Activated naive CD4-positive, alpha-beta T cell (primary cell): ENCODE measurements at places on chromosomes 11 and 22.

- DNase-seq, result no peak
Measured at GRCh38 chr11:78359921-78360320, 57.7 kb downstream of the GAB2 start.

DNA sequence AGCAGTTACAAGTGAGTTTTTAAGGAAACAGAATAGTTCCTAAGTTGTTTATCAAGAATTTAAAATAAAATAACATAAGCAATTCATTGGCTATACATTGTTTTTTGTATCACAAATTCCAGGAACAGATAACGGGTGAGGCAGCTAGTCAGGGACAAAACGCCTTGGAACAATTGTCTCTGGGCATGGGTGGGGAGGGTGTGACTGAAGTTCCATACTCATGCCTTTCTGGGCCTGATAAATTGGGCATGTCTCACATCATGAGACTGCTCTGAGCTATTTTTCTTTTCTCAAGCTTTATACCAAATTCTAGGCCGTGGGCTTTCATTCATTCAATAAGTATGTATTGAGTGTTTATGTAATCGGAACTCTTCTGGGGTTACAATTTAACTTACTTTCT lies 21.6 kb downstream of the FOLR3 start:
- DNase-seq, result no peak

- no peak for DNase-seq
Measured at GRCh38 chr11:35623621-35624168, 5.4 kb downstream of the FJX1 start.

DNA sequence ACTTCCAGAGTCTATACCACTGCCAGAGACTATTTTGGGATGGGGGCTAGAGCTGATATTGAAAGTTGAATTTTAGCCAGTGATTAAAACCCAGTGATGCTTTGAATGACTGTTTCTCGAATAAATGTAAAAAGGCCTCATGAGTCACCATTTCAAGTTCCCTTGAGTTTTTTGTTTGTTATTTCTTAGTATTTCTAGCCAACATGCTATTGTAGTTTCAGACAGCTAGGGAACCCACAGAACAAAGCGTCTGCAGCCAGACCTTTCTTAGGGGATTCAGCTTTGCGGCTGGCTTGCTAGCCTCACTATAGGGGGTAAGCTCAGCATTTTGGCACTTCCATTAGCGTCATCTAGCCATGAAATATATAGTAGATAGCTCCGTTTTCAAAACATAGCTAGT lies 66.5 kb downstream of the DBX1 start:
- DNase-seq, result no peak

DNA sequence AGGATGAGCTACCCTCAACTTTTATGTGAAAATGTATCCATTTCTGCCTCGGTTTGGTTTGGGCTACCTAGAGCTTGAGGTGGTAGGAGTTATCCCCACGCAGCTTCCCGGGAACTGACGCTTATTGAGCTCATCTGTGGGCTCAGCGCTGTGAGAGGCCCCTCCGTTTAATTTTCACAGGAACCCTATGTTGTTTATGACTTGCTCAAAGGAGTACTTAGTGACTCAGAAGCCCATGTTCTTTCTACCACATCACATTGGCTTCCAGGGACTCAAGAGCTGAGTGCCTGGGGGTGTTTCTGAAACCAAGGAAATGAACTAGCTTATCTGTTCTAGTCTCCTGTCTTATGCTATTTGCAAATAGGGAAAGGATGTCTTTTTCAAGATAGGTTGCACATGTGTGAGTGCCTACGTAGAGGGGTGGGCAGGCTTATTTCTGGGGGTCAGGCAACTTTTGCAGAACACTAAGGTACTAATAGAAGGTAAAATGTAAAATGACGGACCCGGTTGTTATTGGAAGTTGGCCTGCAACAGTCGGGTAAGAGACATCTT lies 40.5 kb downstream of the MICAL2 start:
- no peak for DNase-seq

DNA sequence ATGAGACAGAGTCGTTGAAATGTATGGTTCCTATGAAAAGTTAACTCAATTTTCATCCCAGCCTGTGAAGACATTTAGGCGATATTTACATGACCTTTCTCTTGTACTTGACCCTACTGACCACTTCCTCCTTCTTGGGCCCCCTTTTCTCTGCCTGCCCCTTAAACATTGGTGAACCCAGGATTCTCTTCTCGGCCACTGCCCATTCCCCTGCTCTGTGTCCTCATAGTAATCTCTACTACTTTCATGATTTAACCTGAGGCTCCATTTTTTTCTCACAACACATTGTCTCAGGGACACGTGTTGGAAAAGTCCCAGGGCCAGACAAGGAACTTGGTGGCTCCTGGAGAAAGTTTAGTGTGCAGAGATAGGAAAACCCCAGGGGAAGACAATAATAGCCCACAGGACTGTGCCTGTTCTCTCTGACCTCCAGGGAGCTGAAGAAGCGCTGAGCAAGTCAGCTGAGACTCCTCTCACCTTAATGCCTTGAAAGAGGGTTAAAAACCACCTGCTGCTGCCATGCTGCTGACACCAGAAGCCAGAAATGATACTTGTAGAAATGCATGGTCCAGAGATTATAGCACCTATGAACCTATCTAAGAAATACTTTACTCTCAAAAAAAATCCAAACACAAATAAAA lies 42.5 kb upstream of the SPATA19 start:
- DNase-seq, result no peak

GRCh38 chr22:48942698-48943566 lies 884.7 kb downstream of the BRD1 start:
- DNase-seq, result no peak

- DNase-seq, result no peak
Measured at GRCh38 chr22:20280866-20281265, 12.7 kb upstream of the RTN4R start.

GRCh38 chr22:26616650-26617049 lies 1.2 kb downstream of the CRYBB1 start:
- no peak for DNase-seq

DNA sequence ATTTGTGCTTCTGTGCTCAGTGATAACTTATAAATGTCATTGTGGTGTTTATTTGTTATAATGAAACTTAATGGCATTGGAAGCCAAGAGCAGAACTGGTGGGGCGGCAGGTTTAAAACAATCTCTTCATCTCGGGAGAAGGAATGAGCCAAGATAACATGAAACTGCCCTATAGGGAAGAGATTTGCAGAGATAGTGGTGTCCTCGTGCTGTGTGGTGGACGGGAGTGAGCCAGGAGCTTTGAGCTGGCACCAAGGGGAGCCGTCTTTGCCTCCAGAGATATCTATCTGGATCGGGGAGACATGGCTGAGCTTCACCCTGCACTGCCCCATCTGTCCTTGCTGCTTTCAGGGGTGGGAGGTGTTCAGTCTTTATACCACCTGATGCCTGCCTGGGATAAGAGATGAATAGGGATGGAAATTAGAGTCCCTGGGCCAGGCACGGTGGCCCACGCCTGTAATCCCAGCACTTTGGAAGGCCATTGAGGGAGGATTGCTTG lies 189.6 kb downstream of the ST3GAL4 start:
- no peak for DNase-seq

GRCh38 chr11:117498791-117499190 lies 171.1 kb downstream of the CEP164 start:
- no peak for DNase-seq

DNA sequence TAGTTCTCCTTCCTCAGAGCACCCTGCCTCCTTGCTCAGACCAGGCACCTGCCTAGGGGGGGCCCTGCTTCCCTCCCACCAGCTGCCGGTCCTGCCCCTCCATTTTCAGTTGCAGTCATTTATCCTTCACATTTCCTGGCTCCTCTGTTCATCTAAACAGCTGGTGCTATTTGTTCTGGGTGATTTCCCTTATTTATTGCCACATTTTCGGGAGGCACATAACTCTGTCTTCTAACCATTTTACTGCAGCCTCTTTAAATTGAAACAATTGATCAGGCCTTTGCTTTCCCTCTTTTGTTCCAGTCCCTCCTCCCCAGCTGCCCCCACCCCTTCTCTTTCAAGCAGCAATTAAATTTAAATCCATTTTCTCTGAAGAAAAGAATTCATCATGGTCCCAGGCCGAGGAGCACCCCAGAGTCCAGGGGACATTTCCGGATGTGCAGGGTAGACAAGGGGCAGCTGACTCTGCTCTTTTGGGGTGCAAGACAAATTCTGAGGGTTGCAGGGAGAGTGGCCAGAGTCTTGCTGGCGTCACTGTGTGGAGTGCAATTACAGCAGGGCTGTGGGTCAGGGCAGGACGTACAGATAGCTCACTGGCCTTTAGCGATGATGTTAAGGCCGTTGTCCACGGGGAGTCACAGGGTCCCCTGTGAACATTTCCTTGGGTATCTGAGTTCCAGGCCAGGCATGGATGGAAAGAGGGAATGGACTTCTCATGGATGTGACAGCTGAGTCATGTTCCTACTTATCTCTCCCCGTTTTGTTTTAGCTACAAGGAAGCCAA lies 476.4 kb downstream of the TBC1D22A start:
- no peak for DNase-seq
